ENCODE measurements at places on chromosomes 6 and 20.

- no peak for DNase-seq
These were observed 138.6 kb downstream of the ERMARD start for GRCh38 chr6:169890049-169890448.

DNA sequence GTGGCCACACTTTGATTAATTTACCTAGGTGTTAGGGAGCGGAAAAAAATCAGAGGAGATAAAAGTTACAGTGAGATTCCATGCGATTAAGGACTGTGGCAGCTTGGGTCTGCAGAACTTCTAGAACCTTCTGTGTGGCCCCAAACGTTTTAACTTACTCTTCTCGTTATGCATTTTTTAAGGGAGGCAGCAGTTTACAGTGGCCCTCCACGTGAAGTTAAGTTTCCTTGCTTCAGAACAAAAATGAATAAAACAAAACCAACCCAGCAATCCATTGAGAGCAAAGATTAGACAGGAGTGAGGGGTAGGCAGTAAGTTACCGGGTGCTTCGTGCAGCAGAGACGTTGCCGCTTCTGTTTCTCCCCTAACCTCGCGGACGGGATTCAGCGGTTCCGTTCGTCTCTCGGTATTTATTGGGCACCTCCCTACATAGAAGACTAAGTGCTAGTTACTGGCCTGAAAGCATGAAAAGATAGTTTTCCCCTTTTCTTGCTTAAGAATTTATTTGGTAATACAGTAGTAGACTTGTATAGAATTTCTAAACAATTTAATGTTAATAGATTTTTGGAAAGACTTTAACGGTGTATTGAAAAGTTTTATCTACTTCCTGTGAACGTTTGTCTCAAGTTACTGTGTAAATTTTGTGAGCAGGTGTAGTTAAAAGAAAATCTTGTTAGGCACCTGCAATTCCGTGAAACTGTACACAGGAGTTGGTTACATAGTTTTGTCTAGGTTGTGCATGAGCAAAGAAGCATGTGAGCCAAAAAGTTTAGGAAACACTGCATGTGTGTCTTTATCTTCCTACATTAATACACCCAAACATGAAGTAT, 1.1 kb downstream of the BAG2 start:
- DNase-seq: no peak

- no peak for DNase-seq
These were observed 219.5 kb downstream of the HACE1 start for GRCh38 chr6:104640150-104640700.

GRCh38 chr6:161218222-161218621, 55.6 kb downstream of the AGPAT4 start:
- no peak for DNase-seq

DNA sequence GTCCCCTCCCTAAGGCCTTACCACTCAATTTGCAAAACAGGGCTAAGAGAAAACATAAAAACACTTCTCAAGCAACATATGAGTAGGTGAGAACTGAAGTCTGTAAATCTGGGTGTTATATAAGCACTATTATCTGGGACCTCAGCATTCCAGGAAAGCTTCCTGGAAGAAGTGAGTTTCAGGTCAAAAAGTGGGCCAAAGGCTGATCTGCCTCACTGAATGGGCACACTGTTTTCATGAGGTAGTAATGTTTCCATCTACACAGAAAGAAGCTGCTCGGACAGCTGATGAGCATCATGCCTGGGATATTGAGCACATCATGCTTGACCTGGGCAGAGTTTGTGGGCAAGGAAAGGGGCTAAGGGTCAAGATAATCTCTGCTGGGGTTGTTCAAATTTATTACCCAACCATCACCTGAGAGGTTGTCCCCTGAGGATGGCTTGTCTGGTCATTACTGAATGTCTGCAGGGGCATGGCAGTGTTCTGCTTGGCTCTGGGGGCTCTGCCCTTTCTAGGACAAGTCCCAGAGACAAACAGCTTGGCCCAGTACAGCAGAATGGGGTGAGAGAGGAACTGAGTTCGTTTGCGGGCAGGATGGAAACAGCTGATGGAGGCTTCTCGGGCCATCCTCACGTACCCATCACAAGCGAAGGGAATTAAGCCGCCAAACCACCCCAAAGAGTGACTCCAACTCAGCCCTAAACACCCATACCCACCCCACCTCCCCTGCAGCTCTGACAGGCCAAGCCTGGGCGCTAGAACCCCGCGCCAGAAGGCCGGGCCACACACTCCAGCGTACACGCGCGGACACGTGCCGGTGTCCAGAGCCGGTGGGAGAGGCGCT, 1.2 kb upstream of the SYNJ2 start:
- no peak for DNase-seq

DNA sequence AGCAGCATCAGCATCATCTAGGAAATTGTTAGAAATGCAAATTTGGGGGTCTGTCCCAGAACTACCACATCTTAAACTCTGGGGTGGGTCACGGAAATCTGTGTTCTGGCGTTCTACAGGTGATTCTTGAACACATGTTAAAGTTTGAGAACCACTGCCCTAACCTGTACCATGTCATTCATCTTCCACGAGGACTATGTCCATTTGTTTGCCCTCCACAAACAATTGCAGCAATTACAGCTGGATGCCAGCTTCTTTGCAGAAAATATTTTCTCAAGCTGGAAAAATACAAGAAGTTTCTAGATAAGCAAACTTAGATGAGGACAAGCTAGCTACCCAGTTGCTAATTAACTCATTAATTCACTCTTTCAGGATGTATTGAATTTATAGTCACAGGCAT, 54.1 kb downstream of the MAFB start:
- DNase-seq: no peak

DNA sequence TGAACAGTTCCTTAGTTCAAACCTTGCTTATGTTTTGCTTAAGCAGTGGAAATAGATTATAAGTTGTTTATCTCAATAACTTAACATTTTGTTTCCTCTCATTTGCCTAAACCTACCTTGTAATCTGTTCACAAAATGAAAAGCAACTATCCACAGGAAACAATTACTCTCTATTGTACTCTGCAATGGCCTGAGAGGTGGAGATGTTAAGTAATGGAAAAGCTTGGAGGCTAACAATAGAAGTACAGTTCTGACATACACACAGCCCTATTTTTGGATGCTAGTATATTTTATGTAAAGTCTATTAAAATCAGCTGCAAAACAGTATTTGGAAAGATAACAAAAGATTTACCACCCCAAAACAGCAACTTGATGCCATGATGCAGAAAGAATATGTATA, 82.1 kb downstream of the TINAG start:
- DNase-seq: no peak

- no peak for DNase-seq
These were observed 70.8 kb upstream of the AKIRIN2 start for GRCh38 chr6:87772597-87773530.

DNA sequence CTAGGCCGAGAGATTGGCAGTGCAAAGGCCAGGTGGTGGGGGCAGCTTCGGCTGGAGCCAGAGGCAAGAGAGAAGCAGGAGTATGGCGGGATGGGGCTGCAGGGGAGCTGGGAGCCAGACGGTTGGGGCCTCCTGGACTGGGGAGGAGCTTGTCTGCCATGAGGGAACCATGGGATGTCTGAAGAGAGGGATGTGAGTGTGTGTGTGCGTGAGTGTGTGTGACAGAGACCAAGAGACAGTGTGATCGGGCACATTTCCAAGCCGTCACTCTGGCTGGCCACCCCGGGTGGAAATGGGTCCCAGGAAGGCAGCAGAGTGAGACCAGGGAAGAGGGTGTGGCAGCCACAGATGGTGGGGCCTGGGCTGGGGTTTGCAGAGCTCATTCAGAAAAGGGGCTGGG, 13.8 kb downstream of the PHACTR3 start:
- DNase-seq: no peak

- no peak for DNase-seq
These were observed 83.9 kb downstream of the SOD2 start for GRCh38 chr6:159608961-159609651.

DNA sequence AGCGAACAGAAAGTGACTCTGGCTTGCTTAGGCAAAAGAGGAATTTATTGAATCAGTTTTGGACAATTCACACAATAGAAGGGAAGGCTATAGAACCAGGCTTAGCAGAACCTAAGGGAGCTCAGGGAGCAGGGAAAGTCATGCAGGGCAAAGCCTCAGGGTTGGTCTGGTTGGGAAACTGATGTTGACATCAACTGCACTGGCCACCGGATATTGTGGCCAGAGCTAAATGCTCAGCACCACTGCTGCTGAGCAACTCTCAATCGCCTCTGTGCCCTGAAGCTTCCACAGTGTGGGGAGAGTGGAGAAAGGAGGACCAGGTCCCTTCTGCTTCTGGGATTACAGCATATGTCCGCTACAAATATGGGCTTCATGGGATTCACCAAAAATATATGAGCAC, 93.3 kb upstream of the GCM1 start:
- DNase-seq: no peak

DNA sequence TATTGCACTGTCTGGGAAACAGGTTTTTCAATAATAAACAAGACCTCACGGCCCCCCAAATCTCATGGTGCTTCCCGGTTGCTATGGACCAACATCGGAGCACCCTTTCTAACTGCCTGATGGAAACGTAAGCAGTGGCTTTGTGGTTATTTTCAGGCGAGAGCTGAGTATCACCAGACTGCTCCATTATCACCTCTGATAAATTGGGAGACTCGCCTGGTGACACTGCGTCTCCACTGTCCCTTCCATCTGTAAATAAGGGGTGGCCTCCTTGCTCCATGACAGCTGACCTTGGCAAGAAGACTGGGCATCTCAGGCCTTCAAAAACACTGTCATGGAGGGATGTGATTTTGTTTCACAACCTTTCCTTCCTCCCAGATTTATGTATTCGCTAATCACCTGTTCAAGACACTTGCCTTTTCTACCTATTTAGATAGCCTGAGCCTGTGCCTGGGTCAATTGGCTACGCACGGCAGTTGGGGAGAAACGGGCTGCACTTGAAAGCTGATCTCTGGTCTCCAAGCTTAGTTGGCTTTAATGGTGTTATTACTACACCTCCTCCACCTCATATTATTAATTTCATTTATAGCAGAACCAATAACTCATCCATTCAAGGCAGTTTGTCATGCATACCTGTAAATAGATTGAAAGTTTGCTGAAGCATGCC, 17.7 kb upstream of the CDH4 start:
- no peak for DNase-seq
